ENCODE measurements at places on chromosomes 13 and 19.

GRCh38 chr19:4815426-4816201, 15.9 kb downstream of the TICAM1 start:
- DNase-seq: peak; percentile 48

DNA sequence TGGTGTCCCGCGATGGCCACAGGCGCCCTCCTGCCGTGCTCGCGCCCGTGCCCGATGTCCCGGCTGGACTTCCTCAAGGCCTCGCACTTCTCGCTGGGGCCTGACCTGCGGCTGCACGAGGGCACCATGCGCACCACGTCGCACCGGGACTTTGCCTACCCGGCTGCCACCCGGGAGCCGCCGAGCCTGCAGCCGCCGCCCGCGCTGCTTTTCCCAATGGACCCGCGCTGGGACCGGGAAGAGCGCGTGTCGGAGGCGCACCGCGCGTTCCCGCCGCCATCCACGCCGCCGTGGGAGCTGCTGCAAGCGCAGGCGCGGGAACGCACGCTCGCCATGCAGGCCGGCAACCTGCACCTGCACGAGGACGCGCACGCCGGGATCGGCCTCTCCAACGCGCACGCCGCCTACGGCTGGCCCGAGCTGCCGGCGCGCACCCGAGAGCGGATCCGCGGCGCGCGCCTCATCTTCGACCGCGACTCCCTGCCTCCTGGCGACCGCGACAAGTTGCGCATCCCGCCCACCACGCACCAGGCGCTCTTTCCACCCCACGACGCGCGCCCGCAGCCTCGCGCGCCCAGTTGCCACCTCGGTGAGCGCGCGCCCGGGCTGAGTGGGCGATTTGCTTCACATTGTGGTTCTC, 12.1 kb upstream of the PEX11G start:
- peak; percentile 47 for DNase-seq

DNA sequence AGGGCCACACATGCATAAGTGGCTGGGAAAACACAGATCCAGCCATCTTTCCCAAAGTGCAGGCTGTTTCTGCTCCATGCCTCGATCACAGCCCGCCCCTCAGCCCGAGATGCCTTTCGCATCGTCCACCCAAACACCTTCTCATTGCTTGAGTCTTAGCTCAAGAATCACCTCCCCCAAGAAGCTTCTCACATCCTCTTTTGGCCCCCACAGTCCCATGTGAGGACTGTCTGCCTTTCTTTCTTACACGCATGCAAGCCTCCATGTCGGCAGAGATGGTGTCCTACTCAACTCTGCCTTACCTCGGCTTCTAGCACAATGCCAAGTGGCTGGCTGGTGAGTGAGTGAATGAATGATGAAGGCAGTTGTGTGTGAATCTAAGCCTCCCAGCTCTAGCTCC, 18.1 kb upstream of the GSX1 start:
- DNase-seq: no peak

DNA sequence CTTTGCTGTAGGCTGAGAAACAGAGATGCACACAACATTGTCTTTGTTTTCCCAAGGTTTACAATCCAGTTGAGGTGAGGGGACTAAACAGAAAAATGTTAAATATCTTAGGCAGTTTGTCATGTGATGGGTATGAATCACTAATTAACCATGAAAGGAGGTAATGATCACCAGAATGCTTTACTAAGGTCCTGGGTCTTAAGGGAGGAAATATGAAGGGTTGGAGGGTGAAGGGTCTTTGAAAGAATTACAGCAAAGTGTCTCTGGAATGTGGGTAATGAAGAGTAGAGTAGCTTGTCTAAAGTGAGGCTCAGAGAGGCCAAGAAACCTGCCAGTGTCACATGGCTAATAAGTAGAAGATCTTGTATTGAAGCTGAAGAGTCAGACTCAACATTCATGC, 19.0 kb downstream of the BIVM start:
- no peak for DNase-seq

- no peak for DNase-seq
These were observed 926.8 kb downstream of the DIAPH3 start for GRCh38 chr13:59236944-59237343.

GRCh38 chr19:33263325-33264023, 37.8 kb upstream of the SLC7A10 start:
- DNase-seq: no peak

DNA sequence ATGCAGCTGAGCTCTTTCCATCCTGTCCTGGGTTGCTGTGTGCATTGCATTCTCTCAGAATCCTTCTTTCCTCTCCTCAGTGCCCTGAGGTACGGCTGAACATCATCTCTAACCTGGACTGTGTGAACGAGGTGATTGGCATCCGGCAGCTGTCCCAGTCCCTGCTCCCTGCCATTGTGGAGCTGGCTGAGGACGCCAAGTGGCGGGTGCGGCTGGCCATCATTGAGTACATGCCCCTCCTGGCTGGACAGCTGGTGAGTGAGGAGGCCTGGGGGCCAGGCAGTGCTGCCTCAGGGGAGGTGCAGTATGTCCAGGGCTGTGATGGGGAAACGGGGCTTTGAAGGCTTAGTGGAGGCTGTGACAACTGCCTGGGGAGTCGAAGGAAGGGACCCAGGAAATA, 29.8 kb downstream of the PPP2R1A start:
- no peak for DNase-seq
